SHP77 treated with DMSO at 0.1 percent for 48 hours (cell line): ENCODE measurements at places on chromosomes 16 and 17.

DNA sequence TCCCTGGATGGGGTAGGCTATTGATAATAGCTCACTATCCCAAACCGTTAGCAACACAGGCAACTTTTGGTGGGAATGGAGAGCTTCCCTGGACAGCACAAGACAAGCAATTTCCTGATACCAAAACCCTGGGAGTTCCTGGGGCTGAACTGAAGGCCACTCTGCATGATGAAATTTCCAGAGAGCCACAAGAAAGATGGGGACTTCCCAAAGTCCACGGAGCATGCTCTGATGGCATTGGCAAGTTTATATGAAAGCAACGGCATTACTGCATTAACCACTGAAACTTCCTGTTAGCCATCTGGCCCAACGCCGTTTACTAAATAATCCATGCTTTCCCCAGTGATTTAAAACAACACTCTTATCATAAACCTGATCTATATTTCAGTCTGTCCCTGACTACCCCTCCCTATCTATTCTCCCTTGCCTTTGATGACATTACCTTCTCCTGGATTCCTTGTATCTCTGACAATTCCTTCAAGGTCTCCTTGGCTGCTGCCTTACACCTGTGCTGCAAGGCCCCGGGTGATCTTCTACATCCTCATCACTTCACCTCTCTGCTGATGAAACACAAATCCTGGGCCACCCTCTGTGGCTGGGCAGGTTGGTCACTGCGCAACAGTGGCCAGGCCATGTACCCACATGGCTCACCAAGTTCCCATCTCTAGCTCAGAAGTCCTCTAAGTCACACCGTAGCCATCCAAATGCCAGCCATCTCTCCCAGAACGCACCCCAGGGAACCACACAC, 108.5 kb upstream of the RCVRN start:
- no peak for DNase-seq

DNA sequence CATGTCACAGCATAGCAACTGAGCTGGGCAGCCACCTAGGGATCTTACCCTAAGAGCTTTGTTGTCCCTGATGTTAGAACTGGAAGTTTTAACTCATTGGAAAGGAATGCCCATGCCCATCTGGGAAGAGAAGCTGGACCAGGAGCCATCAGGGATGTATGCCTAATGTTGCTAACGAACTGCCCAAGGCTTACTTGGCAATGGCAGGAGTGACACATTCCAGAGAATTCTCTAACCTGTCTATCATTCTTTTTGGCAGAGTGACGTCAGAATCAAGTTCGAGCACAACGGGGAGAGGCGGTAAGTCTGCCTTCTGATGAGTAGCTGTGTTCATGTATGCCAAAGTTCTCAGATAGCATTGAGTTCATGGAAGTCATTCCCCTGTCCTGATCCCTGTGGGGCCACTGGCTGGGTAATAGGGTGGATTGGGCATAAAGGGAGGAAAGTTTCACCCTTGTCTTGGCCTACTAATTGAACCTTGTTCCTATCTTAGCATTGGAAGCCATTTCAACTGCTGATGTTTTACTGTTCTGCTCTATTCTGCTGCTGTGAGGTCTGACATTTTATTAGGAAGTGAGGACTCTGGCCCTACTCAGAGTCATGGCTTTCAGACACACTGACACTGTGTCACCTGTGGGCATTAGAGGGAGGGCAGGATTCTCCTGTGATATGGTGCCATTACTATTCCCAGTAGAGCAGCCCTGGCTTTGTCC, 23.7 kb downstream of the MAP3K3 start:
- DNase-seq, result no peak

- DNase-seq, result no peak
These were observed 5.4 kb downstream of the TNP2 start for GRCh38 chr16:11263737-11264136.

DNA sequence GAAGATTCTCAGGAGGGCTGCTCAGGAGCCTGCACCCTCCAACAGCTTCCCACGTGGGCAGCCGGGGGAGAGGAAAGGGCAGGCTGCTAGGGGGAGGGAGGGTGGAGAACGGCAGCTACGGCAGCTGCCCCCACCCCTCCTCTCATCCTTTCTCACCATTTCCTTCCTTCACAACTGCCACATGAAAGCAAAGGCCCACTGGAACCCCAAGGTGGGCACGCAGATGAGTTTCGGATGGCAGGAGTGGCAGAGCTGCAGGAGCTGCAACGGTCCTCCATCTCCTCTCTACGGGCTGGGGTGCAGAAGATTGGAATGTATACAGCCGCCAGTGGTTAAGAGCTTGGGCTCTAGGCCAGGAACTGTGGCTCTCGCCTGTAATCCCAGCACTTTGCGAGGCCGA, 77.7 kb downstream of the GAS7 start:
- no peak for DNase-seq

GRCh38 chr17:48121923-48122664, 14.5 kb downstream of the SNX11 start:
- no peak for DNase-seq

GRCh38 chr17:21286909-21287702, 2.6 kb downstream of the MAP2K3 start:
- no peak for DNase-seq

DNA sequence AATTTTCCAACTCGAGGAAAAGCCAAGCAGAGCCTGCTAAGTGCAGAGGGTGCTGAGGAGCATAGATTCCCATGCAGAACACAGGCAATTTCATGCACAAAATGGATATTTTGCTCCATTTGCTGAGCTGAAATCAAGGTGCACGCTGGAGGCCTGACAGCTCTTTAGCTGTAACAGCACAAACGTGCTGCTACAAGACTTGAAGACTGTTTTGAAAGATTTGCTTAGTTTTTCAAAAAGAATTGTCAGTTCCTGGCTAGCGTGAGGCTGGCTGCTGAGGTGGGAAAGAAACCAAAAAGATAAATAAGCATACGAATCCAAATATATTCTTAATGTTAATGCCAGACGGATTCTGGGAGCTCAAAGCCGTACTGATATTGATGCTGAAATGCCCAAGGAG, 309.0 kb upstream of the MAF start:
- DNase-seq, result no peak

- DNase-seq, result no peak
These were observed 486 bp downstream of the PIGS start for GRCh38 chr17:28570716-28571360.

- DNase-seq, result no peak
These were observed 203.5 kb upstream of the GOT2 start for GRCh38 chr16:58937661-58938060.

GRCh38 chr17:51128076-51128475, 7.4 kb upstream of the SPAG9 start:
- no peak for DNase-seq

GRCh38 chr16:88639231-88640038, 1.1 kb downstream of the IL17C start:
- no peak for DNase-seq

DNA sequence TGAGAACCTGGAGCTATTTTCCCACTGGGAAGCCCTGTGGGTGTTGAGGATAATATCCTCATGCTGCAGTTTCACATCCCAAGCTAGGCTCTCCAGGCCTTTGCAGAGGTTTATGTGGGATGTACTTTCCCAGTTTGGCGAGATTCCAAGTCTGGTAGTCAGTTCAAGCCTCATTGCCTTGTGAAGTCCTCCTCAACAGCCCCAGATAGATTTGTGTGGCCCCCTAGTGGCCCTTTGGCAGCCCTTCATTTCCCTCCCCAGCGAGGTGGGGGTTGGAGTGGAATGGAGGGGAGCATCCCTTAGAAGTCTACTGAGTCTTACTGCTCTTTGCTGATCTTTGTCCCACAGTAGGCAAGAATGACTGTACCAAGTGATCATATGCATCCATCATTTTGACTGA, 137.9 kb downstream of the CDH11 start:
- DNase-seq, result peak; percentile 38

GRCh38 chr17:31917065-31917529, 15.6 kb upstream of the UTP6 start:
- no peak for DNase-seq

- no peak for DNase-seq
These were observed 48.2 kb downstream of the IGF2BP1 start for GRCh38 chr17:49045376-49045775.

- no peak for DNase-seq
These were observed 198.4 kb upstream of the TBX2 start for GRCh38 chr17:61201211-61201610.

DNA sequence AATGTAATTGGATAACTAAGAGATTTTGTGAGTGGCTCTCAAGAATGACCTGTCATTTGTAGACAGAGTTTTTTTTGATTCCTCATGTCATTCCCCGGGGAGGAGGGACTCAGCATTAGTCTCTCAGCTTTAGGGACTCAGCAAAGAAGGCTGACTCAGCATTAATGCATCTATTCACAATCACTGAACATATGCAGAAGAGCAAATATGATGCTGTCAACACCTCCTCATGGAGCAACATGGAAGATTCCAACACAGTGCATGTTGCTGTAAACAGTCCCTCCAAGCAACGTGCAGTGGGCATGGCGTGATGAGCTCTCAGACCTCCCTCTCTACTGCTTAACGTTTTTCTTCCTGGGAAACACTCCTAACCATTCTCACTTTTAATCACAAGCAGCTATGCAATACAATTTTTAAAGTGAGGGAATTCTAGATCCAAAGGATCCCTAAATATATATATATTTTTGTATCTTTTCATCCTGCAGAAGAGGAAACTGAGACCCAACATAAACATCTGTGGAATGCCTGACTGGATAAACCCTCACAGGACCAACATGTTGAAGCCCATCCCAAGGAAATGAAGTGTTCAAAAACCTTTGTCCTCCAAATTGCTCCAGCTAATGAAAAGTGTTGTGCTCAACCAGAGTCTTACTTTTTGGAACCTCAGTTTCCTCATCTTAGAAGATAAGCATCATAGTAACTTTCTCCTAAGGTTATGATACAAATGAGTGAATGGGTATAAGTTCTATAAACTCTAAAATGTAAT, 38.9 kb downstream of the TMEM100 start:
- DNase-seq, result no peak

DNA sequence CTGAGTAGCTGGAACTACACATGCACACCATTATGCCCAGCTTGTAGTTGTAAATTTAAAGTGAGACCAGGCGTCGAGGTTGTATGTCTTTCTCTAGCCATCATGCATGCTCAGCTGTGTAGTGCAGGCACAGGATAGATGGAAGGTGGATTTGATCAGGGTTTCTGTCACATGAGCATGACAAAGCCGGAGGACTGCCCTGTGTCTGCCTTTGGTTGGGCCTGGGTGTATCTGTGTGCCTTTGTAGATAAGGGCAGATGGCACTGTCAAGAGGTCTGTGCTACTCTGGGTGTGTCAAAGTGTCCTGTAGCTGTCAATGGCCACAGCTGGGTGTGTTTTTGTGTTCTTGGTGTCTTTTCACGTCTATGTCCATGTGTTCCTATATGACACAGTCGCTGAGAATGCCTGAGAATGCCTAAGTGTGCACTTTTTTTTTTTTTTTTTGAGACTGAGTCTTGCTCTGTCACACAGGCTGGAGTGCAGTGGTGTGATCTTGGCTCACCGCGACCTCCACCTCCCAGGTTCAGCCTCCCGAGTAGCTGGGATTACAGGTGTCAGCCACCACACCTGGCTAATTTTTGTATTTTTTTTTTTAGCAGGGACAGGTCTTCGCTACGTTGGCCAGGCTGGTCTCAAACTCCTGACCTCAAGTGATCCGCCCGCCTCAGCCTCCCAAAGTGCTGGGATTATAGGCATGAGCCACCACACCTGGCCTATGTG, 4.1 kb upstream of the NAGS start:
- no peak for DNase-seq

DNA sequence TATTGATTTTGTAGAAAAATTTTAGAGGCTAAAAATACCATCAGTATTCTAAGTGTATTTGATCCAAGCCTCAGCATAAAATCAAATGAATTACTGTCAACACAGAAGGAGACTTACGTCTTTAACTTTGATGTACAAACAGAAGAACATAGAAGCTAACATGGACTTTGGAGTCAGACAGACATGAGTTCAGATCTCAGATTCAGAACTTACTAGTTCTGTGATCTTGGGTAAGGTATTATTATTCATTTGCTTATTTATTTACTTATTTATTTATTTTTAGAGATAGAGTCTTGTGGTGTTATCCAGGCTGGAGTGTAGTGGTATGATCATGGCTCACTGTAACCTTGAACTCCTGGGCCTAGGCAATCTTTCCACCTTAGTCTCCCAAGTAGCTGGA, 4.0 kb upstream of the SLFN12L start:
- no peak for DNase-seq

DNA sequence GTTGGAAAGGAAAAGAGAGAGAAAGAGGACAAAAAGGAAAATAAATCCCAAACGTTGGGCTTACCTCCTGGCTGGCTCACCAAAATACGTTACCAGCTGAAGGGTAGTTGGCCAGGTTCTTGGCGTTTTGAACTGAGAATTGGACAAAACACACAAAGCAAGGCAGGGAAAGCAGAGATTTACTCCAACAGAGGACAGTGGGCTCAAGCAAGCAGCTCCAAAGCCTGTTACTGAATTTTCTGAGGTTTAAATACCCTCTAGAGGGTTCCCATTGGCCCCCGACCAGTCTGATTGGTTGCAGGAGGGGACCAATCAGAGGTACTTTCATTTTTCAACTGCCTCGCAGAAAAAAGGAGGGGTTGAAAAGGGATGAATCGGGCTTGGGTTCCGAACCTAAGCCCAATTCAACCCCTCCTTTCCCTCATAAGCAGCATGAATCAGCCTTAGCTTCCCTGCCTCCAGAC, 55.6 kb upstream of the ALOX12 start:
- no peak for DNase-seq

- no peak for DNase-seq
These were observed 9.2 kb downstream of the UBALD2 start for GRCh38 chr17:76274112-76274956.

GRCh38 chr17:37191219-37191618, 184.6 kb upstream of the C17orf78 start:
- no peak for DNase-seq

- no peak for DNase-seq
These were observed 499.1 kb upstream of the CDH5 start for GRCh38 chr16:65867276-65867960.

- DNase-seq, result no peak
These were observed 3.1 kb downstream of the HSBP1 start for GRCh38 chr16:83810901-83811300.

DNA sequence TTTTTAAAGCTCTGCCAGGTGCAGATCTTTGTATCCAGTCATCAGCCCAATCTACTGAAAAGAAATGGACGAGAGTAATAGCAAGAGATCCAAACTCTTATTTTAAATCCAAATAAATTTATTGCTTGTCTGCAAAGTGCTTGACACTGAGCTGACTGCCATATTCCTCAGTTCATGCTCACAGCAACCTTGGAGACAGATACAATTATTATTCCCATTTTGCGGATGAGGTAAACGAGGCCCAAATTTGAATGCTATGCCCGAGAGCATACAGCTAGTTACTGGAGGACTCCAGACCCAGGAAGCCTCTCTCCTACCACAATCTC, 620 bp downstream of the NOB1 start:
- DNase-seq, result no peak

GRCh38 chr16:8729779-8730334, 55.4 kb downstream of the ABAT start:
- no peak for DNase-seq

GRCh38 chr16:87407511-87408112, 15.5 kb downstream of the MAP1LC3B start:
- no peak for DNase-seq

- DNase-seq, result no peak
These were observed 17.9 kb downstream of the SEC14L5 start for GRCh38 chr16:4976079-4976478.
